ENCODE measurements at places on chromosomes 11 and 22.

- peaks cover 36% of the 10 kb centered on the region for H3K4me1 ChIP-seq
- H3K36me3 ChIP-seq: no peaks in the 10 kb centered on the region
- DNase-seq: peak; percentile 90
- no peak overlapping the region for H3K4me3 ChIP-seq
- no peaks in the 10 kb centered on the region for H3K27me3 ChIP-seq
These were observed 66.8 kb downstream of the FEZ1 start for GRCh38 chr11:125429174-125429707.

- H3K4me3 ChIP-seq: peak overlapping the region; percentile 82
- peaks cover 3% of the 10 kb centered on the region for H3K36me3 ChIP-seq
- H3K4me1 ChIP-seq: peaks cover 31% of the 10 kb centered on the region
These were observed 2.0 kb upstream of the VEGFB start for GRCh38 chr11:64232182-64232966.

GRCh38 chr11:64916040-64916774 is 802 bp downstream of the ATG2A start:
- peaks cover 13% of the 10 kb centered on the region for H3K4me1 ChIP-seq
- peak overlapping the region; percentile 86 for H3K27ac ChIP-seq
- no peaks in the 10 kb centered on the region for H3K27me3 ChIP-seq
- DNase-seq: no peak

GRCh38 chr22:36830601-36831000 is 13.8 kb upstream of the PVALB start:
- H3K27me3 ChIP-seq: peaks cover 4% of the 10 kb centered on the region
- no peak overlapping the region for H3K4me3 ChIP-seq
- H3K36me3 ChIP-seq: no peaks in the 10 kb centered on the region
- H3K27ac ChIP-seq: no peak overlapping the region

- DNase-seq: no peak
- no peaks in the 10 kb centered on the region for H3K36me3 ChIP-seq
- peaks cover 5% of the 10 kb centered on the region for H3K27me3 ChIP-seq
- H3K4me1 ChIP-seq: peaks cover 3% of the 10 kb centered on the region
- H3K4me3 ChIP-seq: no peak overlapping the region
- H3K27ac ChIP-seq: no peak overlapping the region
These were observed 4.6 kb downstream of the PANX2 start for GRCh38 chr22:50175191-50175461.

DNA sequence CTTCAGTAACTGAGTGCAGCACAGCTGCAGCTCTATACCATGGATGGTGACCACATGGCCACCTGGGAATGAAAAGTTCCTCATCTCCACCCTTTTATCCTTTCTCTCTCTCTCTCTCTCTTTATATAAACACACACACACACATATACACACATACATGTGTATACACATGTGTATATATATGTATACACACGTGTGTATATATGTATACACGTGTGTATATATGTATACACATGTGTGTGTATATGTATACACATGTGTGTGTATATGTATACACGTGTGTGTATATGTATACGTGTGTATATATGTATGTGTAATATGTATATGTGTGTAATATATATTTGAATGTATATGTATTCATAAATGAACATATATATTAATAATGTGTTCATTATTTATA is 18.8 kb upstream of the FAR1 start:
- H3K4me3 ChIP-seq: no peak overlapping the region
- H3K27ac ChIP-seq: no peak overlapping the region
- DNase-seq: no peak
- peaks cover 6% of the 10 kb centered on the region for H3K27me3 ChIP-seq

- peak overlapping the region; percentile 45 for H3K27ac ChIP-seq
- peak overlapping the region; percentile 75 for H3K4me3 ChIP-seq
- no peaks in the 10 kb centered on the region for H3K36me3 ChIP-seq
- peaks cover 25% of the 10 kb centered on the region for H3K27me3 ChIP-seq
- H3K4me1 ChIP-seq: peaks cover 44% of the 10 kb centered on the region
These were observed 4.0 kb upstream of the MCAM start for GRCh38 chr11:119320776-119321524.

DNA sequence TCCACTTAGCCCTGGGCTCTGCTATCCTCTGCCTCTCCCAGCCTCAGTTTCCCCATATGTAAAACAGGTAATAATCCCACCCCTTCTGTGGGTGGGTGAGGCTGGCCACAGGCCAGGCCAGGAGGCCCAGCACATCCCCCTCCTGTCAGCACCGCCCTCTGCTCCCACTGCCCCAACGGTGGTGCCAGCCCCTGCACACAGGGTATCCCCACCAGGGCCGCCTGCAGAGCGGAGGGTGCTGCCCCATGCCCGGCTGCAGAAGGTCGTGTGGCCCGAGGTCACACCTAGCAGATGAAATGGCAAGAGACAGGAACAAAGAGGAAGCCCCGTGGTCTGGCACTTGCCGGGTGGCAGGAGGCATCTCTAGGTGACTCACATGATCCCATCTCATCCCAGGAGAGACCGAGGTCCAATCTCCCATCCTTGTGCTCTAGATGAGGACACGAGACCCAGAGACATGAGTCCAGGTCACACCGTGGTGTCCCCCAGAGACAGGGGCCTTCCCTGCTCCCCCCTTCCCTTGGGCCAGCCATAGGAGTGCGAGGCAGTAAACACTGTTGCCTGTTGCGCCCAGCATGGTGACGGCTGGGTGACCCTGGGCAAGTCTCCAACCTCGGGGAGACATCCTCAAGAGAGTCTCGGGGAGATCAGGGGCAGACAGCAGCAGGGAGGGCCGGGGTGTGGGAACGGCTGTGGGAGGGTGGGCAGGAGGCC is 27.2 kb upstream of the PPARA start:
- H3K4me3 ChIP-seq: no peak overlapping the region
- H3K27me3 ChIP-seq: no peaks in the 10 kb centered on the region
- no peaks in the 10 kb centered on the region for H3K4me1 ChIP-seq
- no peak for DNase-seq
- no peaks in the 10 kb centered on the region for H3K36me3 ChIP-seq

GRCh38 chr11:31767685-31768084 is 43.4 kb downstream of the PAX6 start:
- no peaks in the 10 kb centered on the region for H3K27me3 ChIP-seq
- no peak overlapping the region for H3K4me3 ChIP-seq
- H3K4me1 ChIP-seq: peaks cover 31% of the 10 kb centered on the region
- no peak overlapping the region for H3K27ac ChIP-seq
- no peaks in the 10 kb centered on the region for H3K36me3 ChIP-seq

DNA sequence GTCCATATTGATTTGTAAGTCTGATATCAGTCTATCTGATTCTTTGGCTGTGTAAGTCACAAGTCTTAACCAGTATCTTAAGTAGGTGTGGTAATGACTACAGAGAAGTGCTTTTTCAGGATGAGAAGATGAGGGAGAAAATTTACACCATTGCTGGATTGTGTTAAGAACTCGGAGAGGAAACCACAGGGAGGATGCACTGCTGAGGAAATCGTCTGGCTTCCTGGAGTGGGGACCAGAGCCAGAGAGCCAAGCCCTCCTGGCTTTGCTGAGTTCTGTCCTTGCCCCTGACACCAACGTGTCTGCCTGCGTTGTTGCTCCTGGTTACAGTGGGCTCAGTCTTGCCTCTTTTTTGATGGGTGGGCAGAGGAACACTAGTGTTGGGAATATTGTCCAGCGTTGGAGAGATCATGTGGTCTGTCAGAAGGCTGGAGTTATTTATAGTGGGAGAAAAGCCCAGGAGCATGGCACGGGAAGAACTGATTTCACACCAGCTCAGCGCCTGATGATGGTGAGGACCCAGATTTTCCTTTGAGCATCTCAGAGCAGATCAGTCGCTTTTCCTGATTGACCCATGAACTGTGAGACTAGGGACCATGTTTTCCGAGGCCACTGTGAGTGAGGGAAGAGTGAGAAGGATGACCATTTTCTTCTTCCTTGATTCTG is 29.6 kb downstream of the MARK2 start:
- peaks cover 71% of the 10 kb centered on the region for H3K4me1 ChIP-seq
- peak overlapping the region; percentile 37 for H3K27ac ChIP-seq
- no peak overlapping the region for H3K4me3 ChIP-seq
- H3K36me3 ChIP-seq: no peaks in the 10 kb centered on the region

GRCh38 chr11:112172362-112172994 is 2.8 kb upstream of the BCO2 start:
- no peaks in the 10 kb centered on the region for H3K36me3 ChIP-seq
- H3K27ac ChIP-seq: no peak overlapping the region
- H3K4me3 ChIP-seq: no peak overlapping the region
- H3K27me3 ChIP-seq: no peaks in the 10 kb centered on the region

GRCh38 chr22:48843640-48844039 is 984.0 kb downstream of the BRD1 start:
- no peak for DNase-seq
- no peaks in the 10 kb centered on the region for H3K4me1 ChIP-seq
- no peak overlapping the region for H3K4me3 ChIP-seq

- DNase-seq: no peak
- no peak overlapping the region for H3K27ac ChIP-seq
- H3K27me3 ChIP-seq: no peaks in the 10 kb centered on the region
- peaks cover 59% of the 10 kb centered on the region for H3K36me3 ChIP-seq
- H3K4me1 ChIP-seq: no peaks in the 10 kb centered on the region
These were observed 12.2 kb downstream of the HPS5 start for GRCh38 chr11:18309691-18310090.

DNA sequence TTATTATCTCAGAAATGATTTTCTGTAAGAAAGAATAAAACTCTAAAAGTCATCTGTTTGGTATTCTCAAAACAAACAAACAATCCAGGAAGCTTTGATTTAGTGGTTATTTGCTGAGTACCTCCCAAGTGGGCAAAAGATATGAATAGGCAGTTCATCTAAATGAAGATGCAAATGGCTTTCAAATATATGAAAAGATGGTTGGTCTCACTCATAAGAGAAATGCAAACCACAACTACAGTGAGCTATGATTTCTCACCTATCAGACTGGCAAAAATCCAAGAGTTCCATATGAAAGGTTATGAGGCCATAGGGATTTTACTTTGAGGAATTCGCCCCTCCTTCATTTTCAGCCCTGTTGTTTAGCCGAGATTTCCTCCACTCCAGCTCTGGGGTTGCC is 11.3 kb upstream of the P2RY2 start:
- no peak overlapping the region for H3K27ac ChIP-seq
- no peaks in the 10 kb centered on the region for H3K27me3 ChIP-seq
- DNase-seq: no peak
- no peak overlapping the region for H3K4me3 ChIP-seq
- H3K36me3 ChIP-seq: no peaks in the 10 kb centered on the region
- H3K4me1 ChIP-seq: no peaks in the 10 kb centered on the region

GRCh38 chr11:114121804-114122504 is 62.4 kb downstream of the ZBTB16 start:
- no peaks in the 10 kb centered on the region for H3K4me1 ChIP-seq
- H3K27ac ChIP-seq: no peak overlapping the region
- H3K27me3 ChIP-seq: no peaks in the 10 kb centered on the region
- no peaks in the 10 kb centered on the region for H3K36me3 ChIP-seq

DNA sequence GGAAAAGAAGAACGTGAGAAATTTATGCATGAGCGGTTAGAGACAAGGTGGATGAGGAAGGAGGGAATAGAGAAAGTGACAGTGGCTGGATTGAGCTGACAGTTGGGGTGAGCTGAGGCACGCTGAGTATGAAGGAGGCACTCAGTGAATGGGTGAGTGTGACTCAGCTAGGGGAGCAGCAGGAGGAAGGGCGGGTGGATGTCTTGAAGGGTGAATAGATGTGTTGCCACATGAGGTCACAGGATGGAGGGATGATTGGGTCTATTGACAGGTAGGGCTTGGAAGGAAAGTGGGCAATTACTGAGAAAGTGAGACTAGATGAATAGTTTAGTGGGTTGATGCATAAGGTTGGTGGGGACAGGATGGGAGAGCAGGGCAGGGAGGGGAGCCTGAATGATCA is 8.0 kb downstream of the IFITM10 start:
- no peak overlapping the region for H3K4me3 ChIP-seq
- DNase-seq: no peak
- no peak overlapping the region for H3K27ac ChIP-seq
- H3K36me3 ChIP-seq: peaks cover 10% of the 10 kb centered on the region

DNA sequence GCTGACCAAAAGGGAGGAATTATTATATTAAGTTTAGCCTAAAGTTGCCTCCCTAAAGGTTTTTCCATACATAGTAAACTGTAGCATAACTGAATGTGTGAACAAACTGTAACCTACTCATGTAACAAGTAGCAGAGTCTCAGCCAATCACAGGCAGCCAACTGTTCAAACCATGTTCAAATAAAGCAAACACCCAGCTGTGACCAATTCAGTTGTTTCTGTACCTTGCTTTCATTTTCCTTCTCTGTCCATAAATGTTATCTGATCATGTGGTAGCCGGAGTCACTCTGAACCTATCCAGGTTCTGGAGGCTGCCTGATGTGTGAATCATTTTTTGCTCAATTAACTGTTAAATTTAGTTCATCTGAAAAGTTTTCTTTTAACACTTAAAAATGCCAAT is 373.5 kb downstream of the GUCY1A2 start:
- 0 out of 2 replicates have a peak, but pooled peaks cover 3% of the 10 kb centered on the region for H3K4me1 ChIP-seq
- H3K4me3 ChIP-seq: no peak overlapping the region
- no peak overlapping the region for H3K27ac ChIP-seq
- no peak for DNase-seq

DNA sequence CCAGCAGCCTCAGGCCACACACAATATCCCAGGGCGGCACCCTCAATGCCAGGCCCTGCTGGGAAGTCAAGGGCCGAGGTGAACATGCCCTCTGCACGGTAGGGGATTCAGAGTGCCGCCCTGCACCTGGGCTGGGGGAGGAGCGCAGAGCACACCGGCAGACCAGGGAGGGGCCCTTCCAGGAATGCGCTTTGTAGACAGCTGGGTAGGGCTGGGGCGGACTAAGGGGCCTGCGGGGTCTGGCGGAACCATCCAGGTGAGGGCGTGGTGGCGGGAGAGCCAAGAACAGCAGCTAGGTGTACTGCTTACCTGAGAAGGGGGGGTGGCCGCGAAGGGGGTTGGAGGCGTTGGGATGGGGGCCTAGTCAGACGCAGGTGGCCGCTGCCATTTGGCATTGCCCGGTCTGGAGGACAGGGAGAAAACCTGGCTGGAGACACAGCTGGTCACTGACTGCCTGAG is 26.0 kb downstream of the DUSP8 start:
- H3K4me3 ChIP-seq: peak overlapping the region; percentile 53
- no peaks in the 10 kb centered on the region for H3K36me3 ChIP-seq
- H3K27ac ChIP-seq: no peak overlapping the region

DNA sequence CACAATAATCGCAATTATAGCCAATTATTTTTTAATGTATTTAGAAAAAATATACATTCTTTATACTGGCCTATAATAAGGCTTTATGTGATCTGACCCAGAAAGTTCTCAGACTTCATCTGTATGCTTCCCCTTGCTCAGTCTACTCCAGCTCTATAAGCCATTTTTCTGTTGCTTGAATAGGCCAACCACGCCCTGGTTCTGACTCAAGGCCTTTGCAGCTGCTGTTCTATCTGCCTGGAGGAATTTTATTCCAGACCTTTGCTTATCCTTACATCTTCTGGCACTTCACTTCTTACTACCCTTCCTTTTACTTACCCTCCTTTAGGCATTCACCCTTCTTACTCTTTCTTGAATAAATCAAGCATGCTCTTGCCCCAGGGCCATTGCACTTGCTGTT is 54.9 kb upstream of the PDE3B start:
- H3K27ac ChIP-seq: no peak overlapping the region
- H3K27me3 ChIP-seq: no peaks in the 10 kb centered on the region
- no peak for DNase-seq

- H3K4me1 ChIP-seq: peaks cover 80% of the 10 kb centered on the region
- H3K27ac ChIP-seq: peak overlapping the region; percentile 92
- H3K27me3 ChIP-seq: no peaks in the 10 kb centered on the region
- no peak for DNase-seq
These were observed 2.1 kb downstream of the CSNK1E start for GRCh38 chr22:38314933-38315822.

- H3K4me1 ChIP-seq: peaks cover 34% of the 10 kb centered on the region
- no peaks in the 10 kb centered on the region for H3K27me3 ChIP-seq
- H3K36me3 ChIP-seq: peaks cover 51% of the 10 kb centered on the region
- no peak for DNase-seq
These were observed 55.6 kb downstream of the TCF20 start for GRCh38 chr22:42214633-42215415.

Measured in WTC11 (cell line).